Activated naive CD8-positive, alpha-beta T cell treated with anti-CD3 and anti-CD28 coated beads, Interleukin-2, amount 50 U/mL, for 16 hours (primary cell): ENCODE measurements at places on chromosomes 11 and 22.

GRCh38 chr11:69343401-69344321 is 49.7 kb downstream of the MYEOV start:
- no peak for DNase-seq

DNA sequence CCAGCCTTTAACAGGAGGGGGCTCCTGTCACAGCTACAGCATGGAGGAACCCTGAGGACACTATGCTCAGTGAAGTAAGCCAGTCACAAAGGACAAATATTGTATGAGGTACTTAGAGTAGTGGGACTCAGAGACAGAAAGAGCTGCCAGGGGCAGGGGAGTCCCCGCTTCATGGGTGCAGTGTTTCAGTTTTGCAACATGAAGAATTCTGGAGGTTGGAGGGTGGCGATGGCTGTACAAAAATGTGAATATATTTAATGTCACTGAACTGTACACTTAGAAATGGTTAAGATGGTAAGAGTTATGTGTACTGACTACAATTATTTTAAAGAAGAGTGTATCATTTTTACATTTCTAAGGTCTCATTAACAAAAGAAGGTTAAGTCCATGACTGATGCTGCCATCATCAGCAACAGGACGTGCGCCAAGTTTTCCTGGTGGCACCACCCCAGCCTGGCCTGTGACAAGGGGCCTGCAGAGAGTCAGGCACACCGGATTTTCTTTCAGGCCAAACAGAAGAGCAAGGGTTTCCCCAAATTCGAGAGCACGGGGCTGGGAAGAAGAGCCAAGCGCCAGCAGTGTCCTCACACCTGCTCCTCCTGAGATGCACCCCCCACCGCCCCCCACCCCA is 22.1 kb downstream of the YPEL1 start:
- DNase-seq = no peak

- DNase-seq = no peak
Measured at GRCh38 chr22:44005524-44005923, 18.6 kb upstream of the PARVB start.

DNA sequence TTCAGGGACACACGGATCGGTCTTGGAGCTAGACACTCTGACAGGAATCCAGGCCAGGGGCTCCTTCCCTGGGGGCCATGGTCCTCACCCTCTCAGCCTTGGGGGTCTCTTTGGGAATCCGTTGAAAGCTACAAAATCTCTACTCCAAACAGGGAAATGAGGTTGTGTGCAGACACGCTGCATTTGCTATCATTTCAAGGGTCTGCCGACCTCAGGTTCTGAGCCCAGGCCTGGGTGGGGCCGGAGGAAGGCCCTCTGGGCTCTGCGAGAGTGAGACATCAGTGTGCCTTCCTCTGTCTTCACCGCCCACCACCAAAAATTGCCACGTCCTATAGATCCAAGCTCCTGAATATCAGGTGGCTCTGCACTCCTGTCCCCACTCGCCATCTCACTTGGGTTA is 74.4 kb upstream of the FGF3 start:
- DNase-seq = no peak

GRCh38 chr22:37563153-37564081 is 3.1 kb downstream of the CDC42EP1 start:
- DNase-seq = no peak
